ENCODE measurements at places on chromosomes 4 and X.

GRCh38 chr4:55682295-55682694 is 46.2 kb upstream of the NMU start:
- DNase-seq: no peak

DNA sequence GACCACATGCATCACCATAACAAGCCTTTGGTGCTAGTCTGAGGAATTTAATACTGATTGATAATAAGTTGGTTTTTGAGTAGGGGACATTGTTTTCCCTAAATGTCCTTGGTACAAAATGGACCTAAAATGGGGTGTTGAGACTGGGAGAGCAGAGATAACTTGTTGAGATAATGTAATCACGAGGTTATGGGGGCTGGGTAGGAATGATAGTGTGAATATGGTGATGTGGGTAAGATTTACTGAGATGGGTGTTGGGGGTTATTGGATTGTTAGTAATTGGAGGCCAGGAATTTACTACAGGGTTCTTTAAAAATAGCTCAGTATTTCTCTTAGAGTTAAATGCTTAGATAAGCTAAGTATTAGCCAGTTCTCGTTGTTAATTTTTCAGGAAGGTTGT is 3.9 kb downstream of the BMP2K start:
- DNase-seq: no peak

- no peak for DNase-seq
Observed at GRCh38 chr4:68460085-68460484, 12.8 kb downstream of the TMPRSS11E start.

DNA sequence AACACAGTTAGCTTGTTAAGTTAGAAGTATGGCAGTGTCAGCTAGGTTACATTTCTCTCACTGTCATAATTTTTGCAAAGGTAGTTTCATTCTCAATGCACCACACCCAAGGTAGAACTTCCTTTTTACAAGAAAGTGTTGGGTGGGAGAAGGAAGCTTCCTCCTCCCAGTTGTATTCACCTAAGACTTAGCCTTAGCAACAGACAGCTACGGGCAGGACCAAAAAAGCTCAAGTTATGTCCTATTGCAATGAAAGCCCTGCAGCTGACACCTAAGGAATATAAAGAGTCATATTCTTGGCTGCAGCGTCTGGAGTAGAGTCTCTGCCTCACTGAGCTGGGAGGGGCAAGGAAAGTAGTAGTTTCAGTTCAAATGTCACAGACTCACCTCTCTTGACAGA is 25.1 kb upstream of the PRDM8 start:
- DNase-seq: no peak

DNA sequence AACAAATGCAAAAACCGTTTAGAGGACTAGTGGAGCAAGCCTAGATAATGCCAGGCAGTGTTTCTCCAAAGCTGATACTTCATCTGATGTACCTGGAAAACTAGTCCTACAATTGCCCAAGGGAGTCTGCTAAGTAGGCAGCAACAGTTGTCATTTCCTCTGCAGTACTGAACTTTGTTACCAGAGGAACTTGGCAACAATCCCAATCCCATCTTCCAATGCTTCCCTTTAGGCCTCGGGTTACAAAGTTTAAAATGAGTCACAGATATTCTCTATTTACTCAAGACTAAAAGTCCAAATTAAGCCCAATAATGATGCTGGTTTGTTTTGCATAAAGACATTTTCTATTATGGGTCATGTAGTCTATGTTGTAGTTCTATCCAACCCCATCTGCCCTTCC is 120.0 kb upstream of the GLRA2 start:
- no peak for DNase-seq

DNA sequence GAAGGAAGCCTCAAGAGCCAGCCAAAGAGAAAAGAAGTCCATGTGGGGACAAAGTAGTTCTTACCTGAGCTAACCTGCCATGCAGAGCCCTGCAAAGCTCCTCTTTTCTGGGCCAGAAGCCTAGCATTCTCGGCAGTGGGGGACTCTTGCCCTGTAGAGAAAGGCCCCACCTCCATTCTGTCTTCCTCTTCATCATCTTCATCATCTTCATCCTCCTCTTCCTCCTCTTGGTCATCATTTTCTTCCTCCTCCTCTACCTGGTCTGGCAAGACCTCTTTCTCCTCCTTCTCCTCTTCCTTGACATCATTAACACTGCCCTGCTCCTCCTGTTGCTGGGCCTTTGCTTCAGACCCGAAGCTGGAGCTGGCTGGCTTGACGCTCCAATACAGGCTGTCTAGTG is 16.7 kb downstream of the LAS1L start:
- DNase-seq: no peak

- DNase-seq: no peak
Observed at GRCh38 chr4:136934601-136935000, 597.7 kb downstream of the PCDH18 start.

DNA sequence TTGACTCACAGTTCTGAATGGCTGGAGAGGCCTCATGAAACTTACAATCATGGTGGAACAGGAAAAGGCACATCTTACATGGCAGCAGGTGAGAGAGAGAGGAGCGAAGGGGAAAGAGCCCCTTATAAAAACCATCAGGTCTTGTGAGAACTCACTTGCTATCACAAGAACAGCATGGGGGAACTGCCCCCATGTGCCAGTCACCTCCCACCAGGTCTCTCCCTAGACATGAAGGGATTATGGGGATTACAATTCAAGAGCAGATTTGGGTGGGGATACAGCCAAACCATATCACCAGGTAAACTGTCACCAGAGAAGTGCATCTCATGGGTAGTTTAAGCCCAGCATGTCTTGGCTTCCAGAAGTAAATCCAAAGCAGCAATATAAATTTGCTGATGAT is 7.5 kb upstream of the SMARCA5 start:
- no peak for DNase-seq

- no peak for DNase-seq
Observed at GRCh38 chr4:55030589-55030988, 94.8 kb downstream of the KDR start.

DNA sequence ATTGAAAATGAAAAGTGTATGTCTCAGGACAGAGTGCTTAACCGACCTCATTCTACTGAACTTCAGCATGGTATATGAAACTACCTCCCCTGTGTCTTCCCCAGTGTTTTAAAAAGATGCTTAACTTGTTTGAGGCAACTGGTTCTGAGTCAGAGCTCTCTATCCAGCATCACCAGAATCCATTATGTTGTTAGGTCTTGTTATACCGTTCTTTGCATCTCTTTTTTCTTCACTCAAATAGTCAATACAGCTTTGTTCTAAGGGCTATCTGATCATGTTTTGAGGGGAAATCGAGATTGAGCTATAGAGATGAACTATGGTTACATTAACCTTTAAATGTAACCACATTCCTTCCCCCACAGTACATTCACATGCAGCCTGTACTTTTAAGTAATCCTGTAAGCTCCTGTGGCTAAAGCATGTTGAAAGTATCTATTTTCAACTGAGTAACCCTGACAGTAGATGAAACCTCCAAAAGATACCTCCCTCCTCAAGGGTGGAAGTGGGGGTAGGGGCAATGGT is 514.4 kb downstream of the RPA4 start:
- DNase-seq: no peak

- no peak for DNase-seq
Observed at GRCh38 chr4:169649545-169650226, 29.3 kb downstream of the CLCN3 start.

DNA sequence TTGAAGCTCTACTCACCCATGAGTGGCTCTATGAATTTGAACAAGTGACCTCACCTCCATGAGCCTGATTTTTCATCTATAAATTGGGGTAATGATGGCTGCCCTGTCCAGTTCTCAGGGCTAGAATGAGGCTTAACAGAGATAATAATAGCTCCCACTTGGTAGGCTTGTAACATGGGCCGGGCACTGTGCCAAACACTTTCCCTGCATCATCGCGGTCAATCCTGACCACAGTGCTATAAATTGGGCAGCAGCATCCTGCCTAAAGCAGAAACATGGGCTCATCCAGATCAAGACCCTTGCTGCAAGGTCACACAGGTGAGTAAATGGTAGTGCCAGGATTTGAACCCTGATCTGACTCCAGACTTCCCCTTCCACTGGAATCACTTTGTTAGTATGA is 12.8 kb downstream of the APLN start:
- no peak for DNase-seq

DNA sequence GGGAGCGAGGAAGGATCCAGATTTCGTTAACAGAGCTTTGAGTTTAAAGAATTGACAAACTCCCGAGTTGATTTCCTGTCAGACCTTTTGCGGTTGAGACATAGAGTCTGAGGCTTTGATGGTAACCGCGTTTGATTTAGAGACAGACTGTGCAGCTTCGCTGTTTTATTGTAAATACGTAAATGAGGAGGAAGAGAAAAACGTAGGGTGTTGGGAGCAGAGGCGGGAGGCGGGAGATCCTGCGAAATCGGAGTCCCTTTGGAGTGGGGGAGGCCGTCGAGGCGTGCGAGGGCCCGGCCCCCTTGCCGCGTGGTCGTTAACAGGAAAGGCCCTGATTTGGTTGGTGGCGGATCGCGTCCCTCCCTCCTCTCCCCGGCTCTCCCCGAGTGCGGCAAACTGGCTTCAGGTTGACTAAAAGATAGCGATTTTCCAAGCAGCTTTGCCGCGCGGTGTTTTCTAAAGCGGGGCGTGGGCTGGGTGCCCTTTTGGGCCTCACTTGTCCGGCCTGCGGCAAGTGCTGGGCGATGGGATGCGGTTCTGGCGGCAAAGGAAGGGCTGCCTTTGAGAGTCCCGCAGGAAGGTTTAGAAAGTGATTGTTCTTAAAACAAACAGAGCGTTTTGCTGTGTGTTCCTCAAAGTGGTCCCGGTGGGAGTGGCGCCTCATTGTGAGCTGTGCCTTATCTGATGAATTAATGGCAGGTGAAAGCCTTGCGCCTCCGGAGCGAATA is 857 bp downstream of the SCML1 start:
- DNase-seq: peak; percentile 39

DNA sequence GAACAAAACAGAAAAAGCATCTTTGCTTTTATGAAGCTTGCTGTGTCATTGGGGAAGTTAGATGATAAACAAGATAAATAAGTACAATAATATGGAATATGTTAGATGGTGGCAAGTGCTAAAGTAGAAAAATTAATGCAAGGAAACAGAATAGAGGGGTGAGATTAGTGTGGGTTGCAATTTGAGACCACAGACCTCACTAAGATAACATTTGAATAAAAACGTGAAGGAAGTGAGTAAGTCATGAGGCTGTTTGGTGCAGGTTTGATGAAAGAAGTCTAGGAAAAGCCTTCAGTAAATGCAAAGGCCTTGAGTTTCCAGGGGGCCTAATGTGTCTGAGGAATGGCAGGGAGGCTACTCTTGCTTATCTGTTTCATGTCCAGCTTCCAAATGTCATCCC is 102.5 kb downstream of the CFAP299 start:
- DNase-seq: no peak

DNA sequence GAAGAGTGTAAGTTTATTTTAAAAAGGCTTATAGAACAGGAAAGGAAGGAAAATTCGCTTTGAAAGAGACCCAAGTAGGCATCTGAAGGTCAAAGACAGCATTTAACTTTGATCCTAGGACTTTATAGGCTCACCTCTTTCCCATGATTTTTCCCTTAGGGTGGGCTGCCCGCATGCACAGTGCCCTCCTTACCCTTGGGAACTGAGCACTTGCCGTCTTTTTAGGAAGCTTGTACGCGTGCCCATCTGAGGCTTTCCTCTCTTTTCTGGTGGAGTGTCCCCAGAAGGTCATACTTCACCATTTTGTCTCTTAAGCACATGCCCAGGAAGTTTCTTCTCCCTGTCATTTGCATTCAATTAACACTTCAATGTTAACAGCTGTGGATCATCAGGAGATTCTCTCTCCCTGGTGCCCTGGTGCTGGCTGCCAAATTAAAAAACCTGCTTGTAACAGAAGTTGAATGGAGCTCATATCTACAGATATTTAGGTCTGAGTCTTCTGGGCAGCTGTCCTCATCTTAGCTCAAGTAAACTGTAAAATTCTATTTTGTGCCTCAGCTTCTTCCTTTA is 38.4 kb upstream of the IL9R start:
- no peak for DNase-seq

- DNase-seq: no peak
Observed at GRCh38 chr4:127309369-127310102, 323.2 kb upstream of the INTU start.

GRCh38 chr4:41594432-41594831 is 56.5 kb downstream of the LIMCH1 start:
- DNase-seq: no peak

DNA sequence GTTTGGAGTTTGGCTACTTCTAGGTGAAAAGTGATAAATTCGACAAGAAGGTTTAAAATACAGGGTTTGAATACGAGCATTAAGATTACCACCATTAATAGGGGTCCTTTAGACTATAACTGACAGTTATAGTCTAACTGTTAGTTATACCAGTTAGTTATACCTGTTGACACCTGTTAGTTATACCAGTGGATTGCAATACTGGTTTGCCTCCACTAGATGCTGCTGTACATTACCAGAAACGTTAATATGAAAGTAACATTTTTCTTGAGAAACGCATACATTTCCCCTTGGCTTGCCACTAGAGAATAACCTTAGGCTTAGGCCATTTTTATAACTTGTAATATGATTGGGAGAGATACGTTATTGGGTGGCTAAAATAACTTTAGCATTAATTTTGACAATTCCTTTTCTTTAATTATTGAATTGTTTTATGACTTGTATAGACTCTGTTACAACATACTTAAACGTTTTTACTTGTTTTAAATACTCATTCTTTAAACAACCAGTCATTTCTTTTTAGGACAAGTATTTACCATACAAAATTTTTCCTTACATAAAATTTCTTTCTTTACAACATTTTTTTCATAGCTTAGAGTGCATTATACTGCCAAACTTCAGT is 911.2 kb downstream of the FSTL5 start:
- DNase-seq: no peak

GRCh38 chr4:16124232-16124631 is 40.4 kb upstream of the PROM1 start:
- DNase-seq: no peak

DNA sequence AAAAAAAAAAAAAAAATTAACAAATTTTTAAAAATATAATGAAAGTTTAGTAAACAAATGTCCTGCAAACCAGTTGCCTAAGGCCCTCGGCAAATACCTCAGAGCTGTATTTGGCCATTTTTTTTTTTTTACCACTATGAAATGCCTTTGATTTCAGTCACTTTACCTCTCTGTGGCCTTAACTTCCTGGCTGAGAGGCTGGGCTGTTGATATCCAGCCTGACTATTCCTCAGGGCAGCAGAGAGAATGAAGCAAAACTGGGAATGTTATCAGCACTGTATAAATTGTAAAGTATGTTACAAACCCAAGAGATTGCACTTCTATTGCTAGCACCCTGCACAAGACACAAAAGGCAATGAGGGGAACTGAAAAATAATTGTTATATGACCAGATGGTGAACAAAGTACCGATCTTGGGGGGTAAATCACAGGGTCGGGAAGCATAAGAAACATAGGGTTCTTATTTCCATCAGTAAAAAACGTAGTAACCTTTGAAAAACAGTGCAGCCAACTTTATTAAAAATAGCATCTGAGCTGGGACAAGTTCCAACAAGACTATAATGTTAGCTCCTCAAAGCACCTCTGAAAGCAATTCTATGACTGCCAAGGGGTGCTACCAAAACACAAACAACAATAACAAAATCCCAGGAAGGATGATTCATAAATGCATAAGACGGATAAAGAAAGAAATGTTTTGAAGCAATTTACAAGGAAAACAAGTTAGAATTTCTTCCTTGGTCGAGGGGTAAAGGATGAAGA is 18.1 kb downstream of the USP46 start:
- DNase-seq: no peak

- DNase-seq: no peak
Observed at GRCh38 chrX:150698981-150699380, 5.8 kb downstream of the MTMR1 start.
